Kidney (tissue), 22 donors: ENCODE measurements at places on chromosomes 11 and 22.

DNA sequence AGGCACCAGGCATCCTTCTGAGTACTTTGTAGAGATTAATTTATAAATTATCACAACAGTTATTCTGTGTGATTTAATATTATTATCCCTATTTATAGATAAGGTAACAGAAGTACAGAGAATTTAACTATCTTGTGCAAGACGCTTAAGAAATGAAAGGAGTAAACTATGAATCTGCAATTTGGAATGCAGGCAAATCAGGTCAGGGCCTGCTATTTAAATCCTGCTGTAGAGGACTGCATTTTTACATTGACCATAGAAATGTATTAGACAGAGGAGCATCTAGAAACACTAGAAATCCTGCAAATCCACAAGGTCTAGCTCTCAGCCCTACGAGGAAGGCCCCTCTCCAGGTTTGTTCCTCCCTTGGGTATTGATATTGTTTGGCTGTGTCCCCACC, 336.2 kb downstream of the ETS1 start:
- no peak for DNase-seq

- DNase-seq, result no peak
Measured at GRCh38 chr22:26887916-26888315, 230.5 kb downstream of the MIAT start.

DNA sequence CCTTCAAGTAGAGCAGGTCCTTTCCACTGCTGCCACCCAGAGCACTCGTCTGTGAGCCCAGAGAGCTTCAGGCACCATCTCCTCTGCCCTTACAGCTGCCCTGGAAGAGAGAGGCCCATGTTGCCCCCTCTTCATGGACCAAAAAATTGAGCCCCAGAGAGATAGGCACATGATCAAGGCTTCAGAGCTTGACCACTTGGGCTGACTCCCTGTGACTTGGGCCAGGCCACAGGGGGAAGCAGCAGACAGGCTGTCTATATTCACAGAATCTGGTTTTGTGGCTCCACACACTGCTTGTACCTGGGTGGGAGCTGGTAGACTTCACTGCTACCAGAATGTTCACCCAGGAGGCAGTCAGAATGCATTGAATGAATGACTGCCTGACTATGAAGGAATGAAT, 58.2 kb downstream of the SMIM38 start:
- peak; percentile 15 for DNase-seq

- no peak for DNase-seq
Measured at GRCh38 chr11:120667934-120668333, 156.4 kb downstream of the GRIK4 start.

- no peak for DNase-seq
Measured at GRCh38 chr11:27255447-27255828, 107.6 kb downstream of the CCDC34 start.

DNA sequence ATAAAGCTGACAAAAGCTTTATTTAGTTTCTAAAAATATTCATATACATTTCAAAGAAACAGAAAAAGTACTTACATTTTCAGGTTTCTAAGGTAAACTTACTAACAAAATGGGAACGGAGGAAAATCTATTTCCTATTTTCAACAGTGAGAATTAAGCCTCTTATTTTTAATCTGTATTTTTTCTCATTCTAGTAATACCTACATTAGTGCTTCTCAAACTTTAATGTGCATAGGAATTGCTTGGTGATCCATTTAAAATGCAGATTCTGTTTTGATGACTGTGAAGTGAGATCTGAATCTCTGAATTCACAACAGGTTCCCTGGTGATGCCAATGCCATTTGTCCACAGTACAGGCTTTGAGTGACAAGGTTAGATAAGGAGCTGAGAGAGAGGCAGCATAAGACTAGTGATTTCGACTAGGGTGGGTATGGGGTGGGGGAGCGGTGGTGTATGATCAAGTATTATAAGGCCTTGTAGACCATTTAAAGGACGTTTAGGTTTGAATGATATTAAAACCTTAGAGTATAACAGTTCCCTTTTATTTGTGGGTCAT, 402.8 kb downstream of the CNTN5 start:
- no peak for DNase-seq

DNA sequence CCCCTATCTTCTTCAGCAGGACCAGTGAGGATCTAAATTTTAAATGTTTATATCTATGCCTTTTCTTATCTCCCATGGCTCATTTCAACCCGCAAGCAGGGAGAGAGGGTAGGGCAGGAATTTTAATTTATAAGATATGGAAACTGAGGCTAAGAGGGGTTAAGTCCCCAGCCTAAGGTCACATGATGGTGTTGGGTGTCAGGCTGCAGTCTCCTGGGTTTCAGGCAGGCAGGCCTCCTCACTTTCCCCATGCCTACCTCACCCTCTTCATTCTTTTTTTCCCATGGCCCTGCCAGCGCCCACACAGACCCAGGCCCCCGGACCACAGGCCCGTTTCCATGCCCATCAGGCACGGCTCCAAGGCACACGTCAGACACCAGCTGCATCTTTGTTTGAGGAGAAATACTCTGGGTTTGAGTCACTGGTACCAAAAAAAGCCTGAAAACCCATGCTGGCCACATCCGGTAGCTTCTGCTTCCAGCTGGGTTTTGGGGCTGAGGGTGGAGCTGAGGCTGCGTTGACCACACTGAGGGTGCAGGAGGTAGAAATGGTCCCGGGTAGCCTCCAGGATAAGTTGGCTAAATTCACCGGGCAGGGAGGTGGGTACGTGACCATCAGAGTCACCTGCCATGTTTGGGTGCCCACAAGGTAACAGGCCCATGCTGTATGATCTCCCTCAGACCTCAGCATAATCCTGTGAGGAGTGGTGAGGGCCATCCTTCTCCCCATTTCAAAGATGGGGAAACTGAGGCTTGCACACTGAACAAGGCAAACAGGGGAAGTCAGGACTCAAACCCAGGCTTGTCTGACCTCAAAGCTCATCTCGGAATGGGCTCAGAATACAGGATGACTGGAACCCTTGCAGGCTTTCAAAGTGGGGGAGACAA, 7.5 kb downstream of the CRYBB1 start:
- DNase-seq, result no peak

- DNase-seq, result no peak
Measured at GRCh38 chr22:29750029-29750428, 16.8 kb downstream of the ZMAT5 start.

- DNase-seq, result no peak
Measured at GRCh38 chr11:22680628-22681027, 14.2 kb downstream of the GAS2 start.

- DNase-seq, result peak; percentile 67
Measured at GRCh38 chr22:44669561-44669976, 32.4 kb upstream of the PRR5 start.

GRCh38 chr22:32535531-32536190, 61.0 kb downstream of the FBXO7 start:
- DNase-seq, result peak; percentile 63

DNA sequence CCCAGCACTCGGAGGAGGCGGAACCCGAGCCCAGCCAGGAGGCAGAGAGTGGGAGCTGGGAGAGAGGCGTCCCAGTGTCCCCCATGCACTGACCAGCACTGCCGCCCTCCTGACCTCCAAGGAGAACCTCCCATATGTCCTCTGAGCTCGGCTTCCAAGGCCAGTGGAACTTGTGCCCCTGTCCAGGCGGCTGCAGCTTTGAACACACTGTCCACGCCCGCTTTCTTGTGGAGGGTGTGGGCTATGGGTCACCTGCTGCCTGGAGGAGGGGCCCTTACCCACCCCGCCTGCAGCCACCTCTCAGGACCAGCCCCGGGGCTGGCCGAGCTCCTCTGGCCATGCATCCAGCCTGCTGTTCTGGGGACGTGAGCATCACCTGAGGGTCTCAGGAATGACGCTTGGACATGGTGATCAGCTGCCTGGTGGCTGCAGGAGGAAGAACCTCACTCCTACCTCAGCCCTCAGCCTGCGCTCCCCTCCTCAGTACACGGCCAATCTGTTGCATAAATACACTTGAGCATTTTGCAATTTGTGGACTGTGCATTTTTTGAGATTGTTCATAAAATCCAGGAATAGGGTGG, 22.2 kb upstream of the MUC5B start:
- DNase-seq, result no peak

- DNase-seq, result no peak
Measured at GRCh38 chr22:36162127-36163034, 1.8 kb upstream of the APOL3 start.

- no peak for DNase-seq
Measured at GRCh38 chr22:30989474-30989873, 20.4 kb downstream of the TUG1 start.

GRCh38 chr11:8002676-8003075, 15.5 kb downstream of the EIF3F start:
- no peak for DNase-seq

GRCh38 chr11:118634431-118635236, 27.2 kb downstream of the PHLDB1 start:
- peak; percentile 89 for DNase-seq

GRCh38 chr11:119084663-119085436, at the start of gene HMBS:
Gene HMBS, plus strand, starts transcription at chr11:119084881. Its CDS starts 153 bp downstream, at chr11:119085034.
- peak; percentile 95 for DNase-seq

DNA sequence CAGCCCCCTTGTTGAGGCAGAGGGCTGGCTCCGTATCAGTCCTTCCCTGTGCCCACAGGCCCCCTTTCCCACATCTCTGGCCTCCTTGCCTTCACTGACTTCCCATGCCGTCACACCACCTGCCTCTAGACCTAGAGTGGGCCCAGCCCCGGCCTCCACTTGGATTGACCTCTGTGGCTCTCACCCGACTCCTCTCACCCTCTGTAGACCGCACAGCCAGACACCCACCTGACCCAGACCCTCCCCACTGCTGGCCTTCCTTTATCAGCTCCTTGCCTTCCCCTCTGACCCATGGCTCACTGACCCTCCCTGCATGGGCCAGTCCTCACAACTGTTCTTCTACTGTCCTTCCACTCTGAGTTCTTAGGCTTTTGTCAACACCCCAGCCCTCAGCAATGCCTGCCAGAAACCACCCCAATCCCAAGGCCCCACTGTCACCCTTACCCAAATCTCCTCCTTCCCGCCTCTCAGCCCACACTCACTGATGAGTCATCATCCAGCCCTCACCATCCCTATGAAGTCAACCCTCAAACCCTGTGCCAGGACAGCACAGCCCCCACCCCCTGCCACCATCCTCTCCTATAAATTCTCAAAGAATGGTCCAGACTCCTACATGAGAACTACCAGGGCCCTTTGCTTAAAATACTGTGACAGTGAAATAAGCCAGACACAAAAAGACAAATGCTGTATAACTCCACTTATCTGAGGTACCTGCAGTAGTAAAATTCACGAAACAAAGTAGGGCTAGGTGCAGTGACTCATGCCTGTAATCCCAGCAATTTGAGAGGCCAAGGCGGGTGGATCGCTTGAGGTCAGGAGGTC, 53.4 kb downstream of the SCGB1A1 start:
- no peak for DNase-seq

DNA sequence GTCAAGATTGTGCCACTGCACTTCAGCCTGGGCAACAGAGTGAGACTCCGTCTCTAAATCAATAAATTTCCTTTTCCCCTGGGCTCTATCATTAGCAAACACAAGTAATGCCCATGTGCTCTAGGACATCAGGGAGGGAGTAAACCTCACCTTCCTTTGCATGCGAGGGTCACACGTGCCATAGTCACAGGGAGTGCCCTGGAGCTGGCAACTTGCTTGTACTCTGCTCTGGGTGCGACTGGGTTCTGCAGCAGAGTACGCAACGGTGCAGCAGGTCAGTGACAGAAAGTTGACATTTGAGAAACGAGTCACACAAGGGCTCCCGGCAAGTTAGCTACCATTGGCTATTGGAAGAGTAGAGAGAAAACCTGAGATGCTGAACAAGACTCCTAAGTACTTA, 32.6 kb upstream of the CHKA start:
- no peak for DNase-seq

GRCh38 chr11:134864968-134865305, 452.9 kb upstream of the B3GAT1 start:
- no peak for DNase-seq

DNA sequence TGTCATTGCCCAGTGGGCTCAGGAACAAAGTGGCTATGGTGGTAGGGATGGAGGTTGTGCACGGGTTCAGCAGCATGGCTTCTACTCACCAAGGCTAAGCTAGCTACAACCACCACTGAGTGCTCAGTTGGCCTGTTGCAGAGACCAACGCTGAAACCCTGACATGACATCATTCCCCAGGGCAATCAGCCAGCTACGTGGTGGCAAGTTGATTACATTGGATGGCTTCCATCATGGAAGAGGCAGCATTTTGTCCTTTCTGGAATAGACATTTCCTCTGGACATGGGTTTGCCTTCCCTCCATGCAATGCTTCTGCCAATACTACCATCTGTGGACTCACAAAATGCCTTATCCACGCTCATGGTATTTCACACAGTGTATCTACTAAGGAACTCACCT, 634.3 kb downstream of the OPCML start:
- no peak for DNase-seq

DNA sequence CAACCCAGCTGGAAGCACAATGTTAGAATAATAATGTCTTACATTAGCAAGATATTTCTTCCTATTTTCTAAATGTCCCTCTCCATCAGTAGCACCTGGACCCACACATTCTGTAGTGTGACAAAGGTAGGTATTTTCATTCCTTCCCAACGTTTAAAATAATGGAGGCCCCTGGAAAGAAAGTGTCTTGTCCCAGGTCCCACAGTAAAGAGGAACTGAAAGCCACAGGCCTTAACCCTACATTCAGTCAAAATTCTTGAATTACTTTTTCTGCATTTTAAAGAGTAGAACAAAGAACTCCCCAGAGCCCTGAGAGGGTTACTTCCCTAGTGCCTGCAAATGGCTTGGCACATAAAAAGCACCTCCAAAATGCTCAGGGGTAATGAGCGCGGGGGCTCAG, 26.3 kb downstream of the OPCML start:
- no peak for DNase-seq

GRCh38 chr22:37742376-37743171, 45.7 kb downstream of the TRIOBP start:
- DNase-seq, result no peak

GRCh38 chr22:48712558-48713271, 1115.0 kb downstream of the BRD1 start:
- DNase-seq, result no peak

DNA sequence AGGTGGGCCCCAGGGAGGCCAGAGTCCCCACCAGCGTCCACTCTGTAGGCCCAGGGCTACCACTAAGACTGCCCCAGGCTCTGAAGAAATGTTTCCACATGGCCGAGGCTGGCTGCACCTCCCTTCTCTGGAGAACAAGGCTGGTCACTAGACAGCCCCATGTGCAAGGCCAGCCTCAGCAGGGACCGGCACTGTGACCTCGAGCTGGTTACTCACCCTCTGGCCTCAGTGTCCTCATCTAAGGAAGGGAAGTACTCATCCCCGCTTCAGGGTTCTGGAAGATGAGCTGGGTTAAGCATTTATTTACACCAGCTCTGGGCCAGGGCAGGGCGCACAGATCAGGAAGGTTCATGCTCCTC, 9.7 kb downstream of the PMM1 start:
- DNase-seq, result no peak

DNA sequence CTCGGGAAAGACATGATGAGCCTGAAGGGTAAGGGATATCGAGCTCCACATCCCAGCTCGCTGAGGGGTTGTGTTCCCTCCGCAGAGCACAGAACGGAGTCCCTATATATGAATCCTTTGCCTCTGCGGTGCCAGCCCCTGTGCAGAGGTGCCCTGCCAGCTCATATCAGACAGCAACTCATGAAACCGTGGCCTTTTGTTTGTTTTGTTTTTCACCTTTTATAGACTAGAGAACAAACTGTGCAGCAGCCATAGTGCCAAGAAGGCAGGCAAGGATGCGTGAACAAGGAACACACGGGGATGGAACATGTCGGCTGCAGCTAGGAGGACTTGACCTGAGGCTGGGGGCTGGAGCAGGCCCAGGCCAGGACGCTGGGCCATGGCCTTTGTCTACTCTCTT, 109.8 kb downstream of the PKNOX2 start:
- DNase-seq, result no peak

- DNase-seq, result peak; percentile 51
Measured at GRCh38 chr11:64122411-64123410, 43.2 kb downstream of the MACROD1 start.
